Stimulated activated CD4-positive, alpha-beta T cell treated with anti-CD3 and anti-CD28 coated beads, Interleukin-2, amount 100 ng/mL, for 48 hours (primary cell): ENCODE measurements at places on chromosomes 2 and 18.
A peak's percentile ranks its signal among the peaks of the same experiment; 100 is the strongest.

- DNase-seq: no peak
Observed at GRCh38 chr18:24553571-24554285, 93.3 kb downstream of the HRH4 start.

DNA sequence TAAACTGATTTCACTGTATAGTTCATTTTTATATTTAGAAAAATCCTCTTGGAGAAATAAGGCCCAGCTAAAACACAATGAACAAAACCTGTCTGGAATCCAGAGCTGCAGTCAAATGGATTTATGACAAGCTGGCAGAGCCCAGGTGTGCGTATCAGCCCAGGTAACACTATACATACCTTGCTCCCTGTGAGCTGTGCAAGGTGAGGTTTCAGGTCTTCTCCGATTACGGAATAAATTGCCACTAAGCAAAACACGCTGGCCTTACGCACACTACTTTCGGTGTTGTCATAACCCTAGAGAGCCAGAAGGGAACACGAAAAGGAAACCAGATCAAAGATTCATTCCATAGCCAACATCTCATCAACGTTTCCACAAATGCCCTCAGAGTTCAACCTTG, 61.9 kb upstream of the TFCP2L1 start:
- DNase-seq: no peak

- DNase-seq: no peak
Observed at GRCh38 chr2:240620859-240621258, 4.4 kb upstream of the GPR35 start.

GRCh38 chr2:145841973-145842372, 1322.1 kb upstream of the ZEB2 start:
- no peak for DNase-seq

- DNase-seq: no peak
Observed at GRCh38 chr2:236899950-236900640, 185.6 kb upstream of the COPS8 start.

GRCh38 chr2:36246320-36246990, 109.1 kb upstream of the CRIM1 start:
- DNase-seq: no peak

- DNase-seq: no peak
Observed at GRCh38 chr2:121006743-121007489, 271.2 kb downstream of the GLI2 start.

GRCh38 chr2:10772868-10773215, 39.7 kb downstream of the PDIA6 start:
- DNase-seq: no peak

- DNase-seq: no peak
Observed at GRCh38 chr2:173884025-173884802, 81.0 kb downstream of the SP3 start.

GRCh38 chr2:240524963-240525718, 32.6 kb downstream of the ANKMY1 start:
- no peak for DNase-seq

DNA sequence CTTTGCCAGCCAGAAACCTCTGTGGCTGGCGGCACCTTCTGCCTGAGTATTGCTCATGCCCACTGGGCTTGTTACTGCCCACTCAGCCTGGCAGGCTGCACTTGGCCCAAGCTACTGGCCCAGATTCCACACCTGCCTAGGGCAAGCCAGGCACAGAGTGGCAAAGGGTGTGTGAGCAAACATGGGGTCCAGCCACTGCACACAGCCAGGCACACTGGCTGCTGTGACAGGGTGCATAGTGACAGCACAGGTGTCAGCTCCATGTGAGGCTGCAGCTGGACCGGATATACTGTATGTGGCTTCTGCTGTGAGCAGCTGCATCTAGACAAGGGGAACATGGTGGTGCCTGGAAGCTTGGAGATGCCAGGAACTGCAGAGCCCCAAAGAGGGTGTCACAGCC, 113.9 kb downstream of the COPS8 start:
- no peak for DNase-seq

DNA sequence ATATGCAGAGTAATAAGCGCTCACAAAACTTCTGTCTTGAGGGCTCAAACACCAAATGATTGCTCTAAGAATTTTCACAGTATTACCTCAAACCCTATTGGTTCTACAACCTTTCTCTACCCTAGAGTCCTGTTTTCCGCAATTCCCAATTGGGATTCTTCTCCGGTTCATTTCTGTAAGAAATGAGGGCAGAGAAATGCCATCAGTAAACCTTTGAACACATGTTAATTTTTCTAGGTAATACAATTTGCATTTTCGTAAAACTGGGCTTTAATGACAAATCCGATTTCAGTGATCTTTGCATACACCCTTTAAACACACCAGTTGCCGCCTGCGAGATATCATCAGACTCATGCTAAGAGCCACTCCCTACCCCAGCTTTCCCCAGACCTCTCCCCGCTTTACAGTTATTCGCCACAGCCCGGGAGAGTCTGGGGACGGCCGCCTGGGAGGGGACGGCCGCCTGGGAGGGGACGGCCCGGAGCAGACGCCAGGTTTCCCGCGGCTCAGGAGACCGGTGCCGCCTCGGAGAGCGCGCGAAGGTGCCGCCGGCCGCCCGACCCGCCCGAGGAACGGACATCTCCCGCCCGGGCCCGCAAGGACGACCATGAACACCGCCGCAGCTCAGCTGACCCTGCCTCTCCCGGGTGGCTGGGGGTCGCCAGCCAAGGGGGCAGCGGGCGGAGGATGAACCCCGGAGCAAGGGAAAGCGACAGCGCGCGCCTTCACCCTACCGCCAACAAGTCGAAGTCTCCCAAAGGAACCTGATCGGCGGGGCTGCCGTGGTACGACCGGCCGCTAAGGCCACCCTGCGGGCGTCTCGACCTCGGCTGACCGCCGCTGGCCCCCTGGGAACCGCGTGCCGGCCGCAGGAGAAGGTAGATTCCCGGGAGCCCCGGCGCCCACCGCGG, 463 bp downstream of the SMC6 start:
- DNase-seq: peak; percentile 41

GRCh38 chr2:130764035-130764820, 8.9 kb downstream of the AMER3 start:
- no peak for DNase-seq

DNA sequence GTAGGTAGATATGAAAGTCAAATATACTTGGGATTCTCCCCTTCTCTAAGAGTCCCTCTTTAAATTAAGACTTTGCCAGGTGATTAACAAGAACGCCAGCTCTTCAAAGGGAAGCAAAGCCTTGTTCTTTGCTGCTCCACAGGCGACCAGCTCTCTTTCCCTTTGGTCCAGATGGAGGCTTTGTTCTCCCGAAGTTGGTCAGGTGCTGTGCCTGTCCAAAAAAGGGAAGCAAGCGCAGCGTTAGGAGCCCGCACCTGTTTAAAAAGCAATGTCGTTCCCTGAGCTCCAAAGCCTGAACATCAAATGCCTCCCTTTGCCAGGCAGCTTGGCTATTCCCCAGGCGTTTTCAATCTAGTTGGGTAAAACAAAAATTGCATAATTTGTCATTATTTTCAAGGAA, 1913.1 kb upstream of the PIK3C3 start:
- no peak for DNase-seq

DNA sequence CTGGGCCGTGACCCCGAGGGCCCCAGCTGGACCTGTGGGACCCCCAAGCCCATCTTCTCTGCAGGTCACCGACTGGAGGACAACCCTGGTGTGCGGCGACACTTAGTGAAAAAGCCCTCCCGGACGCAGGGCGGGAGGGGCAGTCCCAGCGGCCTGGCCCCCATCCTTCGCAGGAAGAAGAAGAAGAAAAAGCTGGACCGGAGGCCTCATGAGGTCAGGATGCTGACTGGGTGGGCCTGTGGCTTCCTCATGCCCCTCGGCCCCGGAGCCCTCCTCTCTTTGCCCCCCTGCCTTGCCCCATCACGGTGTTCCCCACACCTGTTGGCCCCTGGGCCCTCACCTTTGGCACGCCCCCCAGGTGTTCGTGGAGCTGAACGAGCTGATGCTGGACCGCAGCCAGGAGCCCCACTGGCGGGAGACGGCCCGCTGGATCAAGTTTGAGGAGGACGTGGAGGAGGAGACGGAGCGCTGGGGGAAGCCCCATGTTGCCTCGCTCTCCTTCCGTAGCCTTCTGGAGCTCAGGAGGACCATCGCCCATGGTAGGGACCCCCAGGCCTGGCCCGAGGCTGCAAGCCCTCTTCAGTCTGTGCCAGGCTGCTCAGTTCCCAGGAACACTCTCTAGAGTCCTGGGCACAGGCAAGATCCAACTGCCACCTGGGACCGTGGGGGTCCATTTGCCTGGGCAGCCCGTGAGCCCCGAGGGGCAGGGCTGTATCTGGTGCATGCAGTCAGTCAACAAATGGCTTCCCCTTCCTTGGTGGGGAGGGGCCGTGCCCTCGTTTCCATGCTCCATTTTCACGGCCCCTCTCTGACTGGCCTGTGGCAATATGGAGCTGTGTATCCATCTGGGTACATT, 4.7 kb downstream of the SLC4A3 start:
- DNase-seq: no peak

DNA sequence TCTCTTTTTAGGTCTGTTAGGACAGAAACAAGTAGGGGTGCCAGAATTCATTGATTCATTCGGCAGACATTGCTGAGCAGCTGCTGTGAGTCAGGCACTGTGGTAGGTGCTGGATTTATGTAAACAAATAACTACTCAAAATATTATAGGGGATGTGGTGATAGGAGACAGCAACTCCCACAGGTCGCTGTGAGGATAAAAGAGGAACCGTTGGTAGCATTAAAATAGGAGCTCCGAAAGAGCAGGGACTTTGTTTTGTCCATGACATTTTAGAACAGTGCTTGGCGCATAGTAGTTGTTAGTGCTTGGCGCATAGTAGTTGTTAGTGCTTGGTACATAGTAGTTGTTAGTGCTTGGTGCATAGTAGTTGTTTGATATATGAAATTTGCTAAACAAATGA, 29.2 kb downstream of the ATP6V1C2 start:
- no peak for DNase-seq

- DNase-seq: no peak
Observed at GRCh38 chr2:60446413-60447267, 106.8 kb downstream of the BCL11A start.

DNA sequence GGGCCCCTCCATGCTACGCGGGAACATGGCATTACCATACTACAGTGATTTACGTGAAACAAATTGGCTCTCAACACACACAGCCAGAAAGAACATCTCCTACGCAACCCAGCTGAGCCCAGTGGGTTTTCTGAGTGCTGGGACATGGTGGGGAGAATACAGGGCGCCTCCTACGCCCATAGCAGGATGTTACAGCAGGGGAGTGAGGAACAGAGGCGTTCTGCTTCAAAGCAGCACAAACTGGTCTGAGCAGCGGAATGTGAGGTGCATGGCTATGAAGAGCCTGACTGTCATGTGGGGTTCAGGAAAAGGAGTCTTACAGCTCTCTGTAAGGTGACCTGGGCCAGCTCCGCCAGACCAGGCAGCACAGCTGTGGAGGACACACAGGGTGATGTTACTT, 108.6 kb upstream of the REV1 start:
- no peak for DNase-seq

DNA sequence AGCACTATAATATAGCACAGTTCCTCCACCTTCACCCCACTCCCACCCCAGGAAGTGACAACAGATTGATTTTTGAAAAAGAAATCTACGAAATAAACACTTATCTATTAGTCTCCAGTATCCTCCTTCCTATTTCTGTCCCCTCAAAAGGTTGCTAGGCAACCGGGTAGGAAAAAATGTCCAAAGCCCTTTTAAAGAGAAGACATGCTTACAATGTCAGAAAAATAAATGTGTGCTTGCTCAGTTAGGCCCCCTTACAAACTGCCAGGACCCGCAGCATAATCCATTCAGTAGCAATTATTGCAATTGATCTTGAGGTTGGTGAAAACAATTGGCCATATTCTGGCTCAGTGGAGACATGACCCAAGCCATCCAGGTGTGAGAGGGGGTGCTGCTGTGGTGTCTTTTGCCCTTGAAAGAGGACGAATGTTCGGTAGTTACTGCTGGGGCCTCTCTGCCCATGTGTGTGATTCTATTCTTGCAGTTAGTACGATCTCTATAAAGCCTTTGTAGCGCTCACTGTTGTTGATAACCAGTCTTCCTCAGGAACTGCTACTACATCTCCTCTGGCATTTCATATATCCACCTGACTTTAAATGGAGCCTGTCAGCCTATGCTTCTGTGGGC, 144.3 kb downstream of the MYO3B start:
- DNase-seq: no peak

DNA sequence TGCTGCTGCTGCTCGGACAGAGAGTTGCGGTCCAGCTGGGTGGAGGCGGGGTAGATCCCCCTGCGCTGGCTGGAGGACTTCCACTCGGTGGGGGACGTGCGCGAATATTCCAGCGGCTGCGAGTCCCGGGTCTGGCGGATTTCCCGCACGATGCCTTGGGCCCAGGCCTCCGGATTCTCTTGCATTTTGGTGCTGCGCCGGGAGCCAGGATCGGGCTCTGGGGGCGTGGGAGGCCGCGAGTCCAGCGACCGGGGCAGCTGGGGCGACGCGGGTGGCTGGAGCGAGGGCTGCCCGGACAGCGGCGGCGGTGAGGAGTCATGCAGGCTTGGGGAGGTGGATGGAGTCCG, 4.8 kb downstream of the NT5C1B start:
- no peak for DNase-seq

DNA sequence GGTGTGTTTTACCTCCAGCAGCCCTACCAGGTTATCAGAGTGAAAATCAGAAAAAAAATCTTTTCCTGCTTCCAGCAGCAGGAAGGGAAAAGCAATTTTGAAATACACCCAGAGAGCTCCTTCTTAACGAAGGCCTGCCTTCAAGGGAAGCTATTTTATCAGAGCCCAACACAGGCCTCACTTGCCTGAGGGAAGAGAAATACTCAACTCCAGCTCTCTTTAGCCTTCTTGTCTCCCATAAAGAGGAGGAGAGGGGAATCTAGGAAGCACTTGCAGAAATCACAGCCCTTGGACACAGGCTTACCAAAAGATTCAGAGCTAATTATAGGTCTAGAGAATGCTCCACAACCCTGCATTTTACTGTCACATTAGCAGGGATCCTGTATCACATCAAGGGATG, 896.1 kb upstream of the CNTNAP5 start:
- DNase-seq: no peak

GRCh38 chr18:10926621-10927161, 222.7 kb downstream of the PIEZO2 start:
- no peak for DNase-seq

DNA sequence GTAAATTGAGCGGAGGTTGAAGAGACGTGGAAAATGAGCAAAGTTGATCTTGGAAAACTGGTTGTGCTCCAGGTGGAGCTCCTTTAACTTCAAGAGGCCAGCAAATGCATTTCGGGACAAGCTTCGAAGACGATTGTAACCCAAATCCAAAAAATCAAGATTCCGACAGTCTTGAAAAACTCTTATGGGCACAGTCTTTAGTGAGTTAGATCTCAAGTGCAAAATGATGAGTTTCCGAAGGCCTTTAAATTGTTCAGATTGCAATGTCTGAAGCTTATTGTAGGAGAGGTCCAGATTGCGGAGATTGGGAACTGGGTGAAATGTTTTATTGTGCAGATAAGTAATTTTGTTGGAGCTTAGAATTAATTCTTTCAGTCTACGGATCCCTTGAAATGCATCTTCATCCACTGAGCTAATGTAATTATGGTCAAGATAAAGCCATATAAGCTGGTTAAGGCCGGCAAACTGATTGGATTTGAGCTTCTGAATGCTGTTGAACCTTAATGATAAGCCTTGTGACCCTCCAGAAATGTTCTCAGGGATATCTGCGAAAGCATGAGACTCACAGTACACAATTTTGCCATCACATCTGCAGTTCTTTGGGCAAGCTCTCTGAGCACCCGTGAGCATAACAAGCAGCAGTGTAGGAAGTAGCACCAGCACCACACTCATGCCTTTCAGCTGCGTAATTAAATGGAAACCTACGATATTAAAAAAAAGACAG, 2.9 kb downstream of the LRRTM4 start:
- DNase-seq: no peak

- DNase-seq: no peak
Observed at GRCh38 chr2:217790681-217791392, 212.0 kb downstream of the TNS1 start.
